ENCODE measurements at places on chromosomes 13 and 19.

DNA sequence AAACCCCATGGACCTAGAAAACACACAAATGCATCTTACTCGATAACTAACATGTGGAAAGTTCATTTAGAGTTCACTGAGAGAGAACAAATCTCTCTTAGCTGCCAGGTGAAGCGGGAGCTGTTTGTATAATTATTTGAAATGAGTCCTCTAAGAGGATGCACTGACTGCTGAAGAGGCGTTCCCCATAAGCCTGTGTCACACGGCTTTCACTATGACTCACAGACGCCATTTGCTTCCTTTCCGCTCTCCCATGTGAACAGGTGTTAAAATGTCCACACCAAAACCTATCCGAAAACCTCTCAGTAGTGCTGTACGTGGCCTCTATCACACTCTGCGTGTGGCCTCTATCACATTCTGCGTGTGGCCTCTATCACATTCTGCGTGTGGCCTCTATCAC, 101.8 kb downstream of the SOX1 start:
- no peak for DNase-seq

DNA sequence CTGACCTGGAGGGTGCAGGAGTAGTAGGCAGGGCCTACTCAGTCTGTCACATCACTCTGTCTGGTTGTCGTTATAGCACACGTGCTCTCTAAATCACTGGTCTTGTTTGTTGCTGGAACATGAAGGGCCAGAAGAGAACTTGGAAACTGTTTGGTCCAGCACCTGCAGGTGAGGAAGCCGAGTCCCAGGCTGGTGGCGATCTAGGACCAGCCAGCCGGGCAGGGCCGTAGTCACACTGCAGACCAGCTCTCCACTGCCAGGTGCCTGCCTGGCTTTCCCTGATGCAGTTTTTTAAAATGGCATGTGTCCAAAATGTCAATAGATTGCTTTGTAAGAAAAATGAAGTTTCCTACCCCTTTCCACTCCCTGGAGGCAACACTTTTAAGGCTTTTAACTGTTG, 53.7 kb downstream of the GGACT start:
- DNase-seq = no peak

GRCh38 chr19:531009-531752, 379 bp upstream of the CDC34 start:
- DNase-seq = peak; percentile 83

- no peak for DNase-seq
These were observed 166.1 kb downstream of the ITGBL1 start for GRCh38 chr13:101618440-101619187.

- no peak for DNase-seq
These were observed 2.8 kb downstream of the S1PR5 start for GRCh38 chr19:10514211-10515145.

DNA sequence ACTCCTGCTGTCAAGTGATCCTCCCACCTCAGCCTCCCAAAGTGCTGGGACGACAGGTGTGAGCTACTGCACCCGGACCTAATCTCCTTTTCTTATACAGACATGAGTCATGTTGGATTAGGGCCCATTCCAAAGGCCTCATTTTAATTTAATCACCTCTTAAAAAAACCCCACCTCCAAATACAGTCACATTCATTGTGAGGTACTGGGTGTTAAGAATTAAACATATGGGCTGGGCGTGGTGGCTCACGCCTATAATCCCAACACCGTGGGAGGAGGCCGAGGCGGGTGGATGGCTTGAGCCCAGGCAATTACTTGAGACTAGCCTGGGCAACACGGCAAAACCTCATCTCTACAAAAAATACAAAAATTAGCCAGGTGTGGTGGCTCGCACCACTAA, 46.6 kb downstream of the PIN1 start:
- DNase-seq = no peak

- DNase-seq = no peak
These were observed 3.9 kb downstream of the F10 start for GRCh38 chr13:113126265-113127150.

GRCh38 chr13:108974686-108975085, 345.3 kb downstream of the MYO16 start:
- no peak for DNase-seq

DNA sequence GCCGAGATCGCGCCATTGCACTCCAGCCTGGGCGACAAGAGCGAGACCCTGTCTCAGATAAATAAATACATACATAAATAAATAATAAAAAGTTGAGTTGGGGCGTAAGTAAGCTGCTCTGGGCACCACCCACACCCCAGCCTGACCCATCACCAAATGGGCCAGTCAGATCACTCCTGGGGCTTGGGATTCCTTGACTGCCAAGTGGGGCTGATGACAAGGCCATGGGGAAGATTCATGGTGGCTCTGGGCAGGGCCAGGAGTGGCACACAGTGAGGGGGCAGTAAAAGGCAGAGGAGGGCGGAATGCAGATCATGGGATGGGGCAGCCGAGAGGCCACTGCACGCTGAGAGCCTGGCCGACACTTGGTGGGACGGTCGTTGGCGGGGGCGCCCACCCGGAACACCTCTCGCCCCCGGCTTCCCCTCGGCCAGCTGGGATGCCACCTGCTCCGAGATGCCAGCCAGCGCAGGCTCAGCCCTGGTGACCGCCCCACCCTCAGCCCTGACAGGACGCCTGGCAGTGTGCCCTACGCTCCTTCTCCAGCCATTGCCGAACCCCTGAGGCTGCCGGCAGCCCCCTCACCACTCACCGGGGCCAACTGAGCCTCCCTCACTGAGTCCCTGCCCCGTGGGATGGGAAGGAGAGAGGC, 10.9 kb downstream of the ZNF653 start:
- no peak for DNase-seq

GRCh38 chr13:100657881-100658315, 16.7 kb downstream of the TMTC4 start:
- no peak for DNase-seq

GRCh38 chr19:16285769-16286498, 38.7 kb upstream of the KLF2 start:
- DNase-seq = peak; percentile 64

- no peak for DNase-seq
These were observed 54.0 kb downstream of the RFC3 start for GRCh38 chr13:33872005-33872351.

GRCh38 chr19:44865196-44865767, 19.2 kb downstream of the NECTIN2 start:
- DNase-seq = no peak

GRCh38 chr19:53875602-53876325, 6.2 kb upstream of the PRKCG start:
- DNase-seq = no peak

DNA sequence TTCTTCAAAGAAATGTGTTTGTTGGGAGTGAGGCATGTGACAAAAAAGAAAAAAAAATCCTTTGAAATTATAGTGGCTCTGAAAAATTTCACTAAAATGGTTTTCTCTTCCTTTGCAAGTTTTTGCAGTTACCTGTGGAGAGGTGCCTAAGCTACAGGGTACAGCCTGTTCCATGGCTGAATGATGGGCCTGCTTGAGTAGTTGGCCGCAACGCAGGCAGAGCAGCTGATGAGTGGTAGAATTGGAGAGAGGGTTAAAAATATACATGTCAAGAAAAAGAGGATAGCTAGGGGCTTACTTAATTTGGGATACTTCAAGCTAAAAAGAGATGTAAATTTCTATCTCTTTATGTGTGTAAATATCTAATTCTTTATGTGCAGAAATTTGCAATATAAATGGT, 629.1 kb upstream of the SLC10A2 start:
- no peak for DNase-seq

GRCh38 chr19:28170066-28170465, 1042.9 kb downstream of the UQCRFS1 start:
- no peak for DNase-seq

GRCh38 chr13:109737606-109738005, 48.8 kb downstream of the IRS2 start:
- DNase-seq = no peak

- no peak for DNase-seq
These were observed 6.0 kb downstream of the WDR18 start for GRCh38 chr19:990119-990571.

GRCh38 chr19:39430675-39431593, 4.8 kb downstream of the RPS16 start:
- no peak for DNase-seq

GRCh38 chr13:102176846-102177245, 225.0 kb downstream of the FGF14 start:
- no peak for DNase-seq

DNA sequence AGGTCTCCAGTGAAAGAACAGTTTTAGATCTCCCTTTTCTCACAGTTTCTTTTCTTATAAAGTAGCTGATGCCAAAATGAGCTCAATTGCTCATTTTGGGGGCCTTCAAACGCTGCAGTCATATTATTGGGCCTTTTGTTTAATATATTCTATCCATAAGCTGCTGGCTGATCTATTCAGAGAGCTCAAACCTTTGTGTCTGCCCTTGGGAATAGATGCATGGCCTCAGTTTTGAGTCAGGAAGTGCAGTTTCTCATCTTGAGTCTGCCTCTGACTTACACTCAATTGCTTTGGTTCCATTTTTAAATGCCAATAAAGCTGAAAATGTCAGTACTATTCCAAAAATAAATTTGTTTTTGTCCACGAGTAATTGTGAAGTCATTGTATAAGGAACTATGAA, 468.9 kb downstream of the KLF12 start:
- no peak for DNase-seq

DNA sequence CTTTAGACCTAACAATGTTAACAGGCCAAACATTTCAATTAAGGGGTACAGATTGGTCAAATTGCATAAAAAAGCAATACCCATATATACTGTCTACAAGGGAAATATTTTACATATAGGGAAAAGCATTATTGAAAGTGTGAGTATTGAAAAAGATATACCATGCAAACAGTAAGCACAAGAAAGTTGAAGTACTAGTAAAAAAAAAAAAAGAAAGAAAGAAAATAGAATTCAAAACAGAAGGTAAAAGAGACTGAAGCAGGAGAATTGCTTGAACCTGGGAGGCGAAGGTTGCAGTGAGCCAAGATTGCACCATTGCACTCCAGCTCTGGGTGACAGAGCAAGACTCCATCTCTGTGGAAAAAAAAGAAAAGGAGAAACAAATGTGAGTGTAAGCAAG, 5.3 kb upstream of the TEX101 start:
- no peak for DNase-seq

Measured in NCI-H2081 (cell line).